ENCODE measurements at places on chromosomes 16 and 17.

DNA sequence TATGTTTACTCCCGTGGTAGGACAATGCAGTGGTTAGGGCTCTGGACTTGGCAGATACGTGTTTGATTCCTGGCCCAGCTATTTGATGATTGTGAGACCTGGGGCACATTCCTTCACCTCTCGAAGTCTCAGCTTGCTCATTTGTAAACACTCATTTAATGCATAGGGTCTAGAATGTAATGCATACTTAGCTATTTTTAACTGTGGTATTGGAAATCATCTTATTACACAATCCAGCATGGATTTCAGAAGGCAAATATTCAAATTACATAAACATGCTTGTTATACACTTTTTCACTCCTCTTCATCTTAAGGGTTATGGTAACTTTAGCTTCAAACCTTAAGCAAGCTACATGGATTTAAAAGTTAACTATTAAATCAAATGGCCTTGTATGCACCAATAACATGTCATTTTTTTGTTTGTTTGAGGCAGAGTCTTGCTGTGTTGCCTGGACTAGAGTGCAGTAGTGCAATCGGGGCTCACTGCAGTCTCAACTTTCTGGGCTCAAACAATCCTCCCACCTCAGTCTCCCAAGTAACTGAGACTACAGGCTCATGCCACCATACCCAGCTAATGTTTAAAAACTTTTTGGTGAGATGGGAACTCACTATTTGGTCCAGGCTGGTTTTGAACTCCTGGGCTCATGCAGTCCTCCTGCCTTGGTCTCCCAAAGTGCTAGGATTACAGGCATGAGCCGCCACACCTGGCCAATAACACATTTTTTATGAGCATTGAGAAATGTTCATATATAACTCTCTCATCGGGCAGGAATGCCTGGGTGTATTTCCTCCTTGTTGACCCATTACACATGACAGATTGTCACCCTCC, 52.5 kb downstream of the VAT1L start:
- DNase-seq: no peak

GRCh38 chr16:28195859-28196258, 15.9 kb downstream of the XPO6 start:
- no peak for DNase-seq

GRCh38 chr17:65588181-65588808, 26.8 kb upstream of the AXIN2 start:
- DNase-seq: peak; percentile 49

- no peak for DNase-seq
Measured at GRCh38 chr17:72033334-72033733, 87.5 kb upstream of the SOX9 start.

DNA sequence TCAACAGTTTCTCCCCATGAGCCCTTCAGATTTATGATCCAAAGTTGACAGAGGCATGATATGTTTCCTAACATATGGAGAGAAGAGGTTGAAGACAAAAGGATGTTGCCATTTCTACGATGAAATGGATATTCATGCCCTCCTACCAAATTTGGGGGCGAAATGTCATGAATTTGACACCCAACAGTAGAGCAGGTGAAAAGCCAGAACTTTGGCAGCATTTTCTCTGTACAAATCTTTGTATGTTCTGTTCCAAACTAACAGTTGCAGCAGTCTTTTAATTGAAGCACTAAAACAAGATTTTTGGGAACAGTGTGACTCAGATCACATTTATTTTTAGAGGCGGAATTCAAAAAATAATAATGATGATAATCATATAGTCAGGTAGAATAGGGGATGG, 130.1 kb downstream of the TRIM37 start:
- DNase-seq: no peak

- DNase-seq: no peak
Measured at GRCh38 chr16:52051414-52052172, 495.4 kb downstream of the TOX3 start.

DNA sequence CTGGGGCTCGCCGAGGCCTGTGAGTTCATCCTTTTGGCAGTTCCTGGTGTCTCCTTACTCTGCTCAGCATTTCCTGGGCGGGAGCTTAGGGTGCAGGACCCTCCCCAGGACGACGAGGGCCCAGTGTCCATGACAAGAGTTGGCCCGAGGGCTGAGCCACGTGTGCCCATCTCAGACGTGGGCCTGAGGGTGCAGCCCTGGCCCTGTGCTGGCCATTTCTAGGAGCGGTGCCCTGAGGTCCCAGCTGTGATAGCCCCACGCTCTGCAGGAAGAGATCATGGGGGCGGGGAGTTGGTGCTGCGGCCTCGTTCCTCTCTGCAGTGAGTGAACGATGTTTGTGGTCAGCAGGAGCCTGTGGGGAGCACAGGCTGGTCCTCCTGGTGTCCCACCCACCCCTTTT, 6.0 kb upstream of the MC1R start:
- no peak for DNase-seq

- no peak for DNase-seq
Measured at GRCh38 chr17:80616705-80617104, 72.1 kb downstream of the RPTOR start.
